Retina (tissue), 1 donor: ENCODE measurements at places on chromosomes 6 and 20.

- no peak for DNase-seq
Observed at GRCh38 chr20:21322921-21323331, 19.8 kb downstream of the XRN2 start.

- DNase-seq, result no peak
Observed at GRCh38 chr6:32906539-32906938, 34.3 kb downstream of the HLA-DMB start.

DNA sequence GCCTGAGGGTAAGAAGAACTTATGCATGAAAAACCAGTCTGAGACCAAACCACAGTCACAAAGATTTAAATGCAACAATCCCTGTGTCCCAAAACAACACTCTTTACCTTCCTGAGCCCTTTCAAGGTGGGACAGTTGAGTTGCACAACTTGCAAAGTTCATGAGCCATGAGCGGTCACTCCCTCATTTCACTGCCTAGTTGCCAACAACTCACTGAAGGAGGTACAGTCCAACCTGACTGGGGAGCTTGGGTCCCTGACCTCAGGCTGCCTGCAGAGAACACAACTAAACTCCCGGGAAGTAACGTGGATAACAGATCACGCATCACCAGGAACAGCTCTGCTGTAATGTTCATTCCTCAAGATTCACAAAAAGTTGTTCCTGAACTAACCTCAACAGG, 69.4 kb downstream of the MBOAT1 start:
- DNase-seq, result no peak

DNA sequence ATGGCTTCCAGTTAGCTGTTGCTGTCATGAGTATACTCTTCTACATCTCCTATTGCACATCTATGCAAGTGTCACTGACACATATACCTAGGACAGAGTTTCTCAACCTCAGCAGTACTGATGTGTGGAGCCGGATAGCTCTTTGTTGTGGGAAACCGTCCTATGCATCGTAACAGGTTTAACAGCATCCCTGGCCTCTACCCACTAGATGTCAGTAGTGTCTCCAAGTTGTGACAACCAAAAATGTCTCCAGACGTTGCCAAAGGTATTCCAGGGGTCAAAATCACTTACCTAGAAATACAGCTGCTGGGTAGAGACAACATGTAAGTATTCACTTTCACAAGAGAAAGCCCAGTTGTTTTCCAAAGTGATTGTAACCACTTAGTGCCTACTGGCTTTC, 637.6 kb downstream of the RNF144B start:
- DNase-seq, result no peak

DNA sequence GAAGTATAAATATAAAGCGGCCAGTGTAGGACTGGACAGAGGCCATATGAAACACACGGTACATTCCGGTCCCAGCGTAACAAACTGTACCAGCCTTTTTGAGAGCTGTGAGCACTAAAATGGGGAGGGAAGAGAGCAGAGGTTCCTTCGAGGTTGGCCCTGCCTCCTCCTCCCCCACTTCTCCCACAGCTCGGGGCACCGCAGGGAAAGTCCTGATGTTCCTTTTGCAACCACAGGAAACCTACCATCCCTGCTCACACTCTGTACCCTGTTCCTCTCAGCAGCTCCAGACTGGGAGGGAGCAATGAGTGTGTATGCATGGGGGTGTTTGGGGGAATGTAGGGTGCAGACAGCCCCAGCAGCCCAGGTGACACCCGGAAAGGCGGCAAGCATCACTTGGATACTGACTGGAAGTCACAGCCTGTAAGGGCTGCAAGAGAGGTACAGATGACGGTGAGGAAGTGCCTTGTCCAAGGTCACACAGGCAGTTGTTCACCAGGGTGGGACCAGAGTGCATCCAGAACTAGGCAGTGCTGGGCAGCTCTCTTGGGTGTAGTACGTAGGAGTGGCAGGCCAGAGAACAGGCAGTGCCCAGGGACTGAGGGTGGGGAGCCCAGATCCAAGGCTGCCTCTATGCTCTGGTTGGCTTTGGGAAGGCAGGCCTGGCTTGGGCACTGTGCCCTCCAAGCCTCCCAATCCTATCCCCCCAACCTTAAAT, 11.0 kb upstream of the ARMC12 start:
- no peak for DNase-seq

DNA sequence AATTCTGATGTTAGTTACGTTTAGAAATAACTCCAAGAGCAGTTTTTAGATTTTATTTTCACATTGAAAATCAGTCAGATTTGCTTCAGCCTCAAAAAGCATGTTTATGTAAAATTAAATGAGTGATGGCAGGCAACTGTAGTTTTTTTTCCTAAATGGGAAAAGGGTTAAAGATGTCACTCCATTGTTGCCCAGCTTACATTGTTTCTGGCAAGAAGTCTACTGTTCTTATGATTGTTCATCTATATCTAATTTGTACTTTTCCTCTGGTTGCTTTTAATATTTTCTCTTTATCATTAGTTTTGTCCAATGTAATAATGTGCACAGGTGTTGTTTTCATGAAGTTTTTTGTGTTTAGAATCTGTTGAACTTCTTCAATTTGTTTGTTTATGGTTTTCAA, 6.7 kb upstream of the TTK start:
- no peak for DNase-seq

DNA sequence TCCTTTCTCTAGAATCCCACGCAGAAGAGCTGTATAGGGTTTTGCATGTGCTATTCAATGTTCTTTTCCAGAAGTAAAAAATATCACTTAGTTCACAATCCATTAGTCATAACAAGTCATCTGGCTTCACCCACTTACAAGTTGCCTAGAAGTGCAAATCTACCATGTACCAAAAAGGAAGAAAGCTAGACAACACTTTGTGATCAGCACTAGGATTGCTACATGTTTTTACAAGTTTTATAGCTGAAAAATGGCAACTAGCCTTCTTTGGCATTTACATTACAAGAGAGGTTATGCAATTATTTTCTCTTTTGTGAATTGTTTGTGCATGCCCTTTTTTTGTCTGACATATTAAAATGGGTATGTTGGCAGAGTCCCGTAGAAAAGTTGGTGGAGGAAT, 85.6 kb upstream of the PTPRK start:
- no peak for DNase-seq

GRCh38 chr6:141482796-141483597, 649.7 kb upstream of the GJE1 start:
- peak; percentile 30 for DNase-seq

DNA sequence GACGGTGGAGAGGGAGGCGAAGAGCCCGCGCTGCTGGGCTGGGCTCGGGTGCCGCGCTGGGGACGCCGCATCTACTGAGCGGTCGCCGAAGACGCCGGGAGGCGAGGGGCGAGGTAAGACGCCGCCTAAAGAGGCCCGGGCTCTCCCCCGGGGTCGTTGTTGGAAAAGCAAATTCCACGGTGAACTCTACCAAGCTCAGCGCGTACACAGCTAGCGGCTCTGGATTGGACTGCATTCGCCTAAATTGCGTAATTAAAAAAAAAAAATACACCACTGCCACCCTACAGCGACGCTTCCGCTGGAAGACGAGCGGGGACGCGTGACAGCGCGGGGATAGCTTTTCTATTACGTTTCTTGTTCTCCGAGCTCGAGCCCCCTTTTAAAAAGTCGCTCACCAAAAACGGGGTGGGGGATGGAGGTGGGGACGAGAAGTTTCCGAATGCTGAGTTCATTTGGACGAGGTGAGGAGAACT, 92.0 kb upstream of the PRDM1 start:
- peak; percentile 83 for DNase-seq

- no peak for DNase-seq
Observed at GRCh38 chr6:129215246-129215645, 332.3 kb downstream of the LAMA2 start.

- DNase-seq, result no peak
Observed at GRCh38 chr20:5353624-5354496, 37.1 kb upstream of the PROKR2 start.

DNA sequence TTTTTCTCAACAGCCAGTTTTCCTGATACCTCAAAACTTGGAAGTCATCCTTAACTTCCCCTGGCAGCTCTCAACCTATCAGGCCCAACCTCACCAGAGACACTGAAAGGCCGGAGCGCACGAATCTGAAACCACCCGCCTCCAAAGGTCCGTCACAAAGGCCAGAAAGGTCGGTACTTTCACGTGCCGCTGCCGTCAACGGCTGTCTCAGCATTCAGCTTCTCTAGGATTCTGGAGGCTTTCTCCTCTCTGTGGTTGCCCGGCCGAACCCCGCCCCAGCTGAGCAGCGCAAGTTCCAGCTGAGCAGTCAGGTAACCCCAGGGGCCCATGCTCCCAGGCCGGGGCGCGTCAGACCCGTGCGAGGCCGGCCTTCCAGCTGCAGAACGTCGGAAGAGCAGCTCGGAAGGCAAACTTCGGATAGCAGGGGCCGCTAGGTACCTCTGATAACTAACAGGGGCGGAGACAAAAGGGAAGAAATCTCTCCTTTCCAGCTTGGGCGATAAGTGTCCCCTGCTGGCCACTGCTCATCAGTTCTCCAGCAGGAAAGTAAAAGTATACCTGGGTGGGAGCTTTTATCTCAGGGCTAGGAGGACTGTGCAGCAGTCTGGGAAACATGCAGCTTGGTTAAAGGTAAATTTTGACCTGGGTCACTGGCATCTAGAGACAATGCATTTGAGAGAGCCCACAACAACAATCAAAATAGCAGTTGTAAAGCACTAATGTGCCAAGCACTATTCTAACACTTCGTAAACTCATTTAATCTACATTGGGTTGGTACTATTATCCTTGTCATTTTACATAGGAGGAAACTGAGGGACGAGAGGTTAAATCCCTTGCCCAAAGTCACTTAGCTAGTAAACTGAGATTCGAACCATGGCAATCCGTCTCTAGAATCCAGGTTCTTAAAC, 16.1 kb downstream of the ZSCAN12 start:
- peak; percentile 95 for DNase-seq

DNA sequence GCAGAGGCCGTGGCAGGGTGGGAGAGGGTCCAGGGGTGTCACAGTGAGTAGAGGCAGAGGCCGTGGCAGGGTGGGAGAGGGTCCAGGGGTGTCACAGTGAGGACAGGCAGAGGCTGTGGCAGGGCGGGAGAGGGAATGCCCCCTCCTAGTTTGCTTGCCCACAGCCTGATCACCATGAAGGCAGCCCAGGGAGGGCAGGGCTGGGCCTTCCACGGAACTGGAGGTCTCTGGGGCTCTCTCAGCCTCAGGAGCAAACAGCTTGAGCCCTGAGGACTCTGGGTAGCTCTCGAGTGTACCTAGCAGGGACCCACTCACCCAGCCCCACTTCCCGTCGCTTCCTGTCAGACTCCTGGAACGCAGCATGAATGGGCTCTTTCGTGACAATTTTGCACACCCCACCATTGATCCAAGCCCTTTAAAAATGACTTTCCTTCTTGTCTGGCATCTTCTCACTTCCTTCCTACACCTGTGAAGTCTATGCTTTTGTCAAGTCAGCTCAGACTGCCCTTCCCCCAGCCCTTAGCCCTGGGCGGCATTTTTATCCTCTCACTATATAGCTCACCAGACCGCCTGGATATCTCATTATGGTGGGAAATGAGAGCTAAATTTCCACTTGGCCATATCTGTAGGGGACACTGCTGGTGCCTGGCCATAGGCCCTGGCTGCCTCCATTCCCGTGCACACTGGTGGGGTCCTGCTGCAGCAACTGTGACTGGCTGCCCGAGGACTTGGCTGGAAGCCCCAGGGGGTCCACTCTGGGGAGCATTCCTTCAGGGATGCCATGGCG, 140.3 kb downstream of the CDC5L start:
- no peak for DNase-seq

GRCh38 chr6:54222217-54222616, 86.0 kb upstream of the TINAG start:
- no peak for DNase-seq

- no peak for DNase-seq
Observed at GRCh38 chr20:17482536-17482935, 48.6 kb downstream of the BFSP1 start.

GRCh38 chr6:163825033-163825432, 410.5 kb downstream of the QKI start:
- no peak for DNase-seq

- DNase-seq, result peak; percentile 46
Observed at GRCh38 chr20:58293453-58293852, 16.1 kb upstream of the RAB22A start.

GRCh38 chr6:113564371-113565171, 292.6 kb upstream of the MARCKS start:
- peak; percentile 90 for DNase-seq

GRCh38 chr6:122619309-122619708, 9.1 kb downstream of the PKIB start:
- no peak for DNase-seq

- DNase-seq, result no peak
Observed at GRCh38 chr20:47544852-47545251, 43.2 kb downstream of the NCOA3 start.

GRCh38 chr20:50330504-50331313, 140.1 kb downstream of the CEBPB start:
- DNase-seq, result peak; percentile 64

GRCh38 chr6:11938285-11938890, 73.7 kb upstream of the HIVEP1 start:
- no peak for DNase-seq

- no peak for DNase-seq
Observed at GRCh38 chr6:159119791-159120190, 49.4 kb upstream of the FNDC1 start.

DNA sequence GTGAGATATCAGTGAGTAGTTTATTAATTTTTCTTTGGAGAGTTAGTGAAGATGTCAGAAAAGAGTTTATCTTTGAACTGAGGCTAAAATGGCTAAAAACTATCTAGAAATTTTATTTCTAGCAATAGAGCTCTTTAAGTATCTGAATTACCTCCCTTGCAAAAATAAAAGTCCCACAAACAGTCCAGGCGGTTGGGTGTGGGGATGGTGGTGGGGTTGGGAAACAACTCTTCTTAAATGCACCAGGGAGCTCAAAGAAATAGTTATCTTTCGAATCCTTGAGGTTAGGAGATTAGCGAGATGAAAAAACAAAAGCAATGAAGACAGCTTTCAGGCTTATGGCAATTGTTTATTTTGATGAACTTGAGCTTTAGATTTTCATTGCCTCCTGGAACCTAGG, 1299.1 kb upstream of the ADGRB3 start:
- DNase-seq, result no peak

DNA sequence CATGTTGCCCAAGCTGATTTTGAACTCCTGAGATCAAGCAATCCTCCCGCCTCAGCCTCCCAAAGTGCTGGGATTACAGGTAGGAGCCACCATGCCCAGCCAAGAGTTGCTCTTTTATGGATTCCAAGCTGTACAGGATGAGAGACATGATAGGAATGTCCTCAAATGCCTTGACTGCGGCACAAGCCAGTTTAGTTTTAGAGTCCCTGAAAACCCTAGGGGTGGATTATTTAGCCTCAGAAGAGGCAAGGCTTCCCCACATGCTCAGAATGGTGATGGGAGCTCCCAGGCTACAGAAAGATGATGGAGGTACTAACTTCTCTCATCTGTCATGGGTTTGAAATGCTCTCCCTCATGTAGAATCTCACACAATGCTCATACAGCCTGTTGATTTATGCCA, 280.5 kb upstream of the PRND start:
- no peak for DNase-seq

DNA sequence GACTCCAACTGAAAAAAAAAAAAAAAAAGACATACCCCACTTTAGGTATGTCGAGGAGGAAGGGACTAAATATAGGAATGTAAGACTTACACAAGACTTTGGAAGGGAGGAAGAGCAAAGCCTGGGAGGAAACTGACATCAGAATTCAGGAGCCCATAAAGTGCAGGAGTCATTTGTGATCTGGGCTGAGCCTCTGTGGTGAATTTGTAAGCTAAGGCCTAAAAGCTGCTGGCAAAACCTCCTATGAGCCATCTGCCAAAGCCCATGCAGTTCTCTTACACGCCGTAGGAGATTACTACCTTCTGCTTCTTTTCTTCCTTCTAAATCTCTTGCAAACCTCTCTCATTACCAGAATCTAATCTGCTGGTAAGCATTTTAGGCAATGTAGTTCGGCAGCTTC, 52.0 kb upstream of the THEMIS start:
- no peak for DNase-seq

- no peak for DNase-seq
Observed at GRCh38 chr6:14040042-14040441, 77.5 kb upstream of the CD83 start.
